ENCODE measurements at places on chromosomes 3 and 15.

GRCh38 chr3:149363053-149363452, 14.4 kb downstream of the TM4SF1 start:
- DNase-seq, result no peak

- DNase-seq, result no peak
Observed at GRCh38 chr3:112925560-112925959, 49.3 kb downstream of the CD200R1 start.

DNA sequence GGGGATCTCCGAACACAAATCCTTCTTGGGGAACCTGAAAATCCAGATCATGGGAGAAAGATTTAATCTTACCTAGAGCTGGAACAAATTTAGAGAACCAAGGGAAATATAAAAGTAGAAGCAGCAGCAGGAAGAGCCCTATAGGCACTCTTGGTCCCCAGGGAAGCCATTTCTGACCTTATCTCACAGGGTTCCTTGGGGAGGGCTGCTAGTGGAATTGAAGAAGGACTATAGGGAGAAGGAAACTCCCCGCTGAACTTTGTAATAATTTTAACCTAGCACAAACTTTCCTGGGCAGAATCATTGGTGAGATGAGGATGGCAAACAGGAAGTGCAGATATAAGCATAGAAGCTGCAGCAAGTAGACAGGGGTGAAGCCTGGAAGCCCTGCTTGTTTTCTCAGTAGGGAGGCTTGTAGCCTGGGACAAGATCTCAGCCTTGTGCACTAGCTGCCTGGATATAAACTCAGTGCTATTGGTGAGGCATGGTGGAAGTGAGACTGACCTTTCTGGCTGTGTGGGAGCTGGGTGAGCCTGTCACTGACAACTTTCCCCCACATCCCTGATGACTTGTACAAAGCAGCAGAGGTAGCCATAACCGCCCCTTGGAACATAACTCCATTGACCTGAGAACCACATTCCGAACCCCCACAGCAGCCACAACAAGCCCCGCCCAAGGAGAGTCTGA, 343.0 kb upstream of the TGFBR2 start:
- no peak for DNase-seq

DNA sequence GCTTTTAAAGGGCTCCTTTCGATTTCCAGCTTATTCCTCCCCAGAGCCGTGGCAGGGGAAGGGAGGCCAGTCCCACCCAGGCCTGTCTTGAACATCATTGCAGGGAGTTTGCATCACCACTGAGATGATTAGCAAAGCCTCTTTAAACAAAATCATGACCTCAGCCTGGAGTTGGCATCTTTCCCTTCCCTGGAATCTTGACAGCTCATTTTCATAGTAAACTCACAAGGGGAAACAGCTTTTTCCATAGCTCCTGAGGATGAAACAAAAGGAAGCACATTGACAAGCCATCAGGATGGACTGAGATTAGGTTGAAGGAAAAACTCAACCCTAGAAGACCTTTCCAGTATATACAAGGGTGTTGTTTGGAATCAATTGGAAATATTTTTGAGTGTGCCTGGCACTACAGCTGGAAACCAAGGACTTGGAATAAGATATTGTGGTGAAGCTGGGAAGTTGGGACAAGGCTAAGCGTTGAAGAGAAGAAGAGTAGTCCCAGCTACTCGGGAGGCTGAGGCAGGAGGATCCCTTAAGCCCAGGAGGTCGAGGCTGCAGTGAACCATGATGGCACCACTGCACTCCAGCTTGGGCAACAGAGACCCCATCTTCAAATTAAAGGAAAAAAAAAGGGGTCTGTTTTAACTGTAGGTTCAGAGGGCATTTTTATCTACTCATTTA, 3.1 kb upstream of the LARP6 start:
- peak; percentile 52 for DNase-seq

- no peak for DNase-seq
Observed at GRCh38 chr3:64084640-64085039, 61.3 kb upstream of the PSMD6 start.

GRCh38 chr3:33884701-33885100, 86.3 kb downstream of the PDCD6IP start:
- DNase-seq, result no peak

DNA sequence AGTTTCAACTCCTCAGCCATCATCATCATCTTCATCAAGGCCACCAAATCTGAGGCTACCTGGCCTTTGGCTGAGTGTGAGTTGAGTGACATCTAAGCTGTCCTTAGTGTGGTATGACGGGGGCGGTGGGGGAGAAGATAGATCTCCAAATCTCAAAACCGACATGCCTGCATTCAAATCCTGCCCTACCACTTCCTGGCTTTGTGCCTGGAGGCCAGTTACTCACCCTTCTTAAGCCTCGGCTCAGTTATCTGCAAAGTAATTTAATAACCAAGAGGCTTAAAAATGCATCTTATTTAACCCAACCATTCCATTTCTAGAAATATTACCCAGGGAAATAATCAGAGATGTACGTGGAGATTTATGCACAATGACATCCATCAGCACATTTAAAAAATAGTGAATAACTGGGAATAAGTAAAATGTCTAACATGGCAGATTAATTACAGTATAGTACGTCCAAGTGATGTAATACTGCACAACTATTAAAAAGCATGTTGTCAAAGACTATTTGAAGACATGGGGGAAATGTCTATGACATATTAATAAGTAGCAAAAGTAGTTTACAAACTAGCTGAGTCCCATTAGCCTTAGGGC, 167.4 kb downstream of the NTRK3 start:
- DNase-seq, result no peak

- no peak for DNase-seq
Observed at GRCh38 chr15:69757186-69757585, 304.6 kb downstream of the RPLP1 start.

GRCh38 chr15:74669627-74670026, 26.2 kb downstream of the EDC3 start:
- no peak for DNase-seq

GRCh38 chr3:146496726-146497125, 27.4 kb upstream of the PLSCR2 start:
- DNase-seq, result no peak

GRCh38 chr15:101122266-101122665, 129.6 kb downstream of the CHSY1 start:
- no peak for DNase-seq

- DNase-seq, result peak; percentile 72
Observed at GRCh38 chr3:107271787-107272387, 105.4 kb upstream of the CCDC54 start.

DNA sequence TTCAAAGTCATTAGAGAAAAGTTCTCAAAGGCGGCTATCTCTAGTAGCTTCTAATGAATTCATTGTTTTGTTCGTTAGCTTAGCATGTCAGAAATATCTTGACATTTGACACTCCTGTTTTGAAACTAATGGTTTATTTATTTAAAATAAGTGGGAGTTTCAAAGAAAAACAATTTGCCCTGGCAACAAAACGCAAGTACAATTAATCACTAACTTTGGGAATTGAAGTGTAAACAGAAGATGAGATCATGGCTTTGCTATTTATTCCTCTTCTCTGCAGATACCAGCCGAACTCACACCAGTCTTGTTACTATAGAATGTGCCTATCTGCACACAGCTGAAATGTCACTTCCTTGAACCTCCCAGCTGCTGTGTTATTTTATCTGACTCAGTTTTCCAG, 27.5 kb downstream of the MASP1 start:
- no peak for DNase-seq

DNA sequence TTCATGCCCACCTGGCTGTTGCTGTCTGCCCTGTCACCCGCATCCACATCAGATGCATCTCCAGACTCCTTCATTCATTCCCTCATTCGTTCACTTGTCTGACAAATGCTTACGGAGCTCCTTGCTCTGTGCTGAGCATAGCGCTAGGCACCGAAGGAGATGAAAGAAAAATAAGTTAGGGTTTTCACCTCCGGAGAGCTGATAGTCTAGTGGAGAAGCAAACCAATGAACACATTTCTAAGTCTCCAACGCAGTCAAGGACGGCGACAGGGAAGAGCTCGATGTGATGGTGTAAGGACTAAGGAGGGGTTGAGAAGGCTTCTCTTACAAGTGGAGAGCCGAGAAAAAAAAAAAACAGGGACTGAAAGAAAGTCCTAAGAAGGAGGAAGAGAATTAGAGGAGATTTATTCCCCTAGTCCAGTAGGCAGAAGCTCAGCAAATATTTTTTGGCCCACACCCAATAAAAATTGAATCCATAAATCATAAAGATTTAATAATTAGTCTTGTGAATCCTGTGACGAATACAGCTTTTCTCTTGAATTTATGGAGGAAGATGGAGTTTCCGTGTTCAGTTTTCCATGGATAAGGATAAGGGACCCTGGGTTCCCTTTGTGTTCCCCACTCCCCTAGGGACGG, 127.2 kb upstream of the DLG1 start:
- DNase-seq, result no peak

DNA sequence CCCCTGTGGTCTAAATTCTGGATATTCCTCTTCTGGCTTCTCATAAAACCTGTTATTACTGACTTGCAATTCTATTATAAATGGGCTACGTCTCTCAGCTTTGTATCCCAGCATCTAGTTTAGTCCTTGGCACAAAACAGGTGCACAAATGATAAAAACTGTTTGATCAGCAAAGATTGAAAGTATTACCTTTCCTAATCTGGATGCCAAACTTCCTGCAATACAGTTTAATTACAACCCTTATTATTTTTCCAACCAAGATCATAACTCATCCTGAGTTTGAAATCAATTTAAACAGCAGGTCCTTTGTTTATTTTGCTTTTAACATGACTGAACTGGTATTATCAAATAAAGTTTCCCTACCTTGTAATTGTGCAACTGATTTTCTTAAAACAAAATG, 132.6 kb downstream of the ATP1B3 start:
- DNase-seq, result no peak

GRCh38 chr3:37816271-37816670, 45.4 kb upstream of the CTDSPL start:
- no peak for DNase-seq

GRCh38 chr3:82236257-82236656, 474.8 kb upstream of the GBE1 start:
- DNase-seq, result no peak

- no peak for DNase-seq
Observed at GRCh38 chr3:73379465-73379864, 245.3 kb downstream of the PDZRN3 start.

DNA sequence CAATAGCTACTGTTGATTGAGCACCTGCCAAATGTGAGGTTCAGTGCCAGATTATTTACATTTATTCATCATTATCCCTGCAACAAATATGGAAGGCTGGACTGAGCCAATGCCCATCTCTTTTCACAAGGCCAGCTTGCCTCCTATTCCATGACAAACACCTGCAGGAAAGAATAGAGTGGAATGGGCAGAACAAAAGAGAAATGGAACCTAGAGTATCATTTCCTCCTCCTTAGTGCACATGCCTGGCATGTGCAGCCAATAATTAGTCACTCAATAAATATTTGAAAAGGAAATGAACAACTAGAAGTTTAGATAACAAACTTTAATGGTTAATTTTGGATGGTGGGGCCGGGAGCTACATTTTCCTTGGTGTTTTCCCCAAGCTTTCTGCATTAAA, 61.4 kb upstream of the MYRIP start:
- DNase-seq, result no peak

DNA sequence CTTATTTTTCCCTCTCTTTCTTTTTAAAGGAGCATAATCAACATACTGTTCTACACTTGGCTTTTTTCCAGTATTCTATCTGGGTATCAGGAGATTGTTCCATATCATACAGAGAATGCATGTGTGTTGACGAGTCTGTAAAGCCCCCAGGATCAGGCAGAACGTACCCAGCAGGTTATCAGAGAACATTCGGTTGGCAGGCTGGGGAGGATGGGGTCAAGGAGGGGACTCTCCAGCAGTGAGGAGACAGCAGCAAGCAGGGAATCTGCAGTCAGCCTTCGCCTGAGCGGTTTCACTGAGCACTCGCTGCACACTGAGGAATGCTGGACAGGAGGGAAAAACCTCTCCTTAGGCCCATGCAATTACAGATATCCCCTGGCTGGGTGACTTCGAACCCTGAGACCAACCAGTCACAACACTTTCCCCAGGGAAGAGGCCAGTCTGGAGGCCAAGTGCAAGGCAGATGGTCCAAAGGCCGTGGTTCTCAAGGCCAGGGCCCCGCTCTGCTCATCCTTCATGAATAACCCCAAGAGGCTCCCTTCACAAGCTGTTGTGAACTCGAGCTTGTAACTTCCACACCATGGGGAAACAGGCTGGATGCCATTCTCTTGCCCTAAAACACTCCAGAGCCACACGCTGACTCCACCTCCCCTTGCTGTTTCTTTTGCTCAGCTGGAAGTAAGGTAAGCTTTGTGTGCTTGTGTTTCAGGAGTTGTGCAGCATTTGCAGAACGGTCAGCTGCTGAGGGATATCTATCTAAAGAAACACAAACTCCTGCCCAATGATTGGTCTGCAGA, 60.1 kb downstream of the PXYLP1 start:
- no peak for DNase-seq

- DNase-seq, result peak; percentile 72
Observed at GRCh38 chr3:44235604-44236484, 5.8 kb upstream of the TOPAZ1 start.

DNA sequence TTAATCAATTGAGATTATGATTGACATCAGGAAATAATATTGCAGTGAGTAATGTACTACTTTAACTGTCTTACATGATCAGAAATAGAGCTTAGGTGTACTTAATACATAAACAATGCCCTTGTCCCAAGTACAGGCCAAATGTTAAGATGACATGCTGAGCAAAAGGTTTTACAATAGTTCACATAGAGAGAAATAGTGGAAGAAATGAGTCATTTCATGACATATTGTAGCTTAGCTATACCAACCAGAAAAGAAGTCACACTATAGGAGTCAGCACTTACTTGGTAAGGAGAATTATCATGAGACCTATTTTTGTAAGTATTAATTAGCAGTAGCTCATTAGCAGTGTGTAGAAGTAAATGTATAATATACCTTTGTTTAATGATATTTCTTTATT, 96.4 kb upstream of the NANOGP8 start:
- DNase-seq, result no peak

DNA sequence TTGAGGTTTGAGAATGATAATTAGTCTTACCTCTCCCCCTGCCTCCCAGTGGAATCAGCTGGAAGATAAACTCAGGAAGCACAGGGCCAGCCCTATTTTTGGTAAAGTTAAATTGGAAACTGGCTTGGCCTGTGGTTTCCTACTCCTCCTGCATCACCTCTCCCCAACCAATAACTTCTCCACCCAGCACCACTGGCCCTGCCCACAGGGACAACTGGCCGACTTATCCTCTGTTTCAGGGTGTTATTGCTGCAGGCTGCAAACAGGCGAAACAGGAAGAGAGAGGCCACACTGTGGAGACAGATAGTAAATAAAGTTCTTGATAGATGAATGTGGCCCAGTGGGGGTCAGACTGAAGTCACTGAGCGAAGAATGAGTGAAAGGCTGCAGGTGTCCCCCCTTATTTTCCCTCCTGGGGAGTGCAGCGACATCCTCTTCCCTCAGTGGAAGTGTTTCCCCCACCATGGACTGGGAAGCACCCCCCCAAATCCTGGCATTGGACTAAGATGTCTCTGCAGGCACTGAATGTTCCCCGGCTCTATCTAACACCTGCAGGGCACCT, 47.1 kb downstream of the PDIA5 start:
- DNase-seq, result no peak

DNA sequence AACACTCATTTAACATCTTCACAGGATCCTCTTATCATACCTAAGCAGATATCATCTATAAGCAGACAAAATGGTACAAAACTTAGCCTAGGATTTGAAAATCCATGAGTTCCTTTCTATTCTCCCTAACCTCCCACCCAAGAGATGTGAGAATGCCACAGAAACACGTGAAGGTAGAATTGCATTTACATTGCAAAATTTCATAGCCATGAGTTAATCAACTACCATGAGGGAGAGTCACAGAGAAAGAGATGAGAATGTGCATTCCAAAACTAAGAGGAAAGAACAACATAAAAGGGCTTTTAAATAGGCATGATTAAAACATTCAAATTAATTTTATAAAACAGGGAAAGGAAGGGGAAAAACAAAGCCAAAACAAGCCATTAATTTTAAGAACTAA, 806.2 kb downstream of the NTRK3 start:
- no peak for DNase-seq
